AG20443 (cell line): ENCODE measurements at places on chromosomes 3 and 15.
A peak's percentile ranks its signal among the peaks of the same experiment; 100 is the strongest.

DNA sequence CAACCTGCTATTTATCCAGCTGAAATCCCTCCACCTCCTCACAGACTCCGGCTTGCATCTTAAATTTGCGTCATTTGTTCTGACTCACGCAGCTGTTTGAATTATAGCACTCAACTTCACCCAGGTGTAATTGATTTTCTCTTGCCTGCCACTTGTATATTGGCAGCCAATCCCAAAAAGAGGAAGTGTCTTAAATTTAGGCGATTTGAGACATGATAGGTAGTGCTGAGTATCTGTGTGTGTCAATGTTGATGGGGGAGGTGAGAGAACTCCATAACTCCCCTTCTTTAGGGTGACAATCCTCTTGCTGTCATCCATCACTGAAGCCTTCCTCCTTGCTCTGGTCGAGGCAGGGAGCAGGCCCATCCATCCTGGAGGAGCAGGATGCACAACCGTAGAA lies 77.2 kb upstream of the TPRG1 start:
- no peak for DNase-seq

- peak; percentile 61 for DNase-seq
Observed at GRCh38 chr3:124772081-124772831, 42.0 kb downstream of the UMPS start.

GRCh38 chr3:194798486-194798885 lies 112.8 kb downstream of the FAM43A start:
- no peak for DNase-seq

- no peak for DNase-seq
Observed at GRCh38 chr3:183281126-183281797, 28.2 kb downstream of the B3GNT5 start.

- DNase-seq = no peak
Observed at GRCh38 chr3:190444576-190445145, 5.0 kb downstream of the TMEM207 start.

DNA sequence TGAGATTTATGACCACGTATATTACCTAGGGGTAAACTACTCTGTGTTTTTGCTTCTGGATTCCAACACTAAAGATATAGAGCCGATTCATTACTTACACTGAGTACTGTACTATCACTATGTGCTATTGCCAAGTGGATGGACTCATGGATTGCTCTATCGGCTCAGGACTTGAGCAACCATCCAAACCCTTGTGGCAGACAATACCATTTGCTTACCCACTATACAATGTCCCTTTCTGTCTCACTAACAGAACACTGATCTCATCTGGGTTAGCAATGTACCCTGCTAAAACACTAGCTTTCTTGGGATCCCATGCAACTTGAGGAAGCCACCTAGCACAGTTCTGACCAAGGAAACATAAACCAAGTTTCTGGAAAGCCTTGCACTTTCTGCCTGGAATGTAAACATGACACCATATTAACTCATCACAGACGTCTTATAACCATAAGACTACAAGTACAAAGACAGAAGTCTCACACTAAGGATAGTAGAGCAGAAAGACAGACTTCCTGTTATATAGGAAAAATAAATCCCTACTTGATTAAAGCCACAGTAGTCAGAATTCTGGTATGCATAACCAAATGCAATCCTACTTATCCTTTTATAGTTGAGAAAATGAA lies 38.6 kb downstream of the HACD2 start:
- no peak for DNase-seq

DNA sequence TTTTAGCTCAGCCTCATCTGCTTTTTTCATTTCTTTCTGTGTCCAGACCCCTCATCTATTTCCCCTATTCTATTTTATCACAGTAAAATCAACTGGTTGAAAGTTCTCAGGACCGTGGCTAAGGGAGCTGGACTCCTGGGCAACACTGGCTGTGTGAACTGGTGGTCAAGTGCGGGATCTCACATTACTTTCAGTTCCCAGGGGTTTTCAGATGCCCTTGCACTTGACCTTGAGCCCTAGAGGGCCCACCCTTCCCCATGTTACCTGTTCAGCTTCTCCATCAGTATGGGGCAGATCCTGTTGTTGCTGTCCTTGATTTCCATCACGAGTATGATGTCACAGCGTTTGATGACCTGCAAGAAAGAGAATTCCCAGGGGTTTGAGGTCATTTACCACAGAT lies 2.8 kb downstream of the DNASE1L3 start:
- DNase-seq = no peak

DNA sequence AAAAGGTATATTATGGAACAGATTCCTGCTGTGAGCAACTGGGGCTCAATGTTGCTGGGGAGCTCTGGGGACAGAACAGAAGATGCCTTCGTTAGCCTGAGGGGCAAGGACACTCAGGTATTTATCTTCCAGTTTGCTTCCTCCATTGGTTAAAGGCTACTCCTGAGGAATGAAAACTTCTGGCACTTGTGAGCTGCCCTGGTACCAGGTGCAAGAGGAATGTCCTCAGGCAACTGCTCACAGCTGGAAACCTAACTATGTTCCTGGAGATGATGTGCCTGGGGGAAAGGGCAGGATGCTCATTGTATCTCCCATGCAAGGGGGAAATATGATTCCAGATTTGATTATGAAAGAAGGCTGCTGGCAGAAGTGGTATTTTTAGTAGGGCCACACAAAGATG lies 54.0 kb upstream of the BBX start:
- DNase-seq = no peak

DNA sequence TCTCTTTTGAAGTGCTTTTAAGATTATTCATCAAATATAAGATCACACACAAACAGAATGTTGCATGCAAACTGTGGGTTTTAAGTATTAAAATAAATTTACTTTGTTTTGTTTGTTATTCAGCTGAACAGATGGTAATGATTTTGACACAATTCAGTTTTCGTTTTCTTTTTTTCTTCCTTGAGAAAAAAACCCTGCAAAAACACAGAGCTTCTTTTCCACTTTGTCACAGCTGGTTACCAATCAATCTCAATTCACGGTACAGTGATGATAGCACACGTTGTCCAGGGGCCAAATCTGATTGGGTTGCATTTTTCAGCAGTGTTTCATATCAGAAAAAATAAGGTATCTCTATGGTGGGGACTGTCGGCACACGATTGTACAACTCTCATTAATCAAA lies 473.6 kb downstream of the ROBO2 start:
- DNase-seq = peak; percentile 17

- no peak for DNase-seq
Observed at GRCh38 chr15:97691799-97692198, 268.7 kb upstream of the ARRDC4 start.

GRCh38 chr3:20846066-20846465 lies 660.1 kb upstream of the SGO1 start:
- DNase-seq = no peak

- DNase-seq = no peak
Observed at GRCh38 chr15:22851513-22851912, 13.0 kb downstream of the NIPA2 start.

DNA sequence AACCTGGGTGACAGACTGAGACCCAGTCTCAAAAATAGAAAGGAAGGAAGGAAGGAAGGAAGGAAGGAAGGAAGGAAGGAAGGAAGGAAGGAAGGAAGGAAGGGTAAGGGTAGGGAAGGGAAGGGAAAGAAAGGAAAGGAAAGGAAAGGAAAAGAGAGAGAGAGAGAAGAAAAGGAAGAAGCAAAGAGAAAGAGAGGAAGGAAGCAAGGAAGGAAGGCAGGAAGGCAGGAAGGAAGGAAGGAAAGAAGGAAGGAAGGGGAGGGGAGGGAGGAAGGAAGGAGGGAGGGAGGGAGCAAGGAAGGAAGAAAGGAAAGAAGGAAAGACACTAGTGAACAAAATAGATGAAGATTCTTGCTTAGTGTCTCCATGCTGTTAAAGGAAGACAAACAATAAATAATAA lies 129.1 kb downstream of the SHQ1 start:
- no peak for DNase-seq

- DNase-seq = no peak
Observed at GRCh38 chr3:64509206-64509605, 178.6 kb downstream of the ADAMTS9 start.

GRCh38 chr3:72109327-72110259 lies 324.6 kb upstream of the PROK2 start:
- no peak for DNase-seq

- no peak for DNase-seq
Observed at GRCh38 chr3:190825386-190826016, 37.0 kb downstream of the GMNC start.

- no peak for DNase-seq
Observed at GRCh38 chr15:82021992-82022391, 23.8 kb downstream of the MEX3B start.

DNA sequence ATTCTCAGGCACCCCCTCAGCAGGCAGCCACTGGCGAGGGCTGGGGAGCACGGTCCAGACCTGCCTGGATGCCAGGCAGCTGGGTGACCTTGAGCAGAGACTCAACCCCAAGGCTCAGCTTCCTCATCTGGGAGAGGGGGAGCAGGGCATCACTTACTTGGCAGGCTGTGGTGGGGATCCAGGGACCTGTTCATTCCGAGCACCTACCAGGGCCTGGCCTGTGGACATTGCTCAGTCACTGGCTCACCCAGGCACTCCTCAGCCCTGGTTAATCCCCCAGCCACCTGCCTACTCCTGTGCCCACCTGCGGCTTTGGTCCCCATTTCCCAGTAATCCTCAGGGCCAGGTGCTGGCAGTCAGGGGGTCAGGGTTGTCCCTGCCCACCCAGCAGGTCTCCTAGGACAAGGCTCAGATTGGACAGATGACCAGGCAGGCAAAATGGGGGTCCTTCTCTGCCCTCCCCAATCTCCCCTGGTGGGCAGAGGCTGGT lies 9.3 kb upstream of the RPL29 start:
- no peak for DNase-seq

DNA sequence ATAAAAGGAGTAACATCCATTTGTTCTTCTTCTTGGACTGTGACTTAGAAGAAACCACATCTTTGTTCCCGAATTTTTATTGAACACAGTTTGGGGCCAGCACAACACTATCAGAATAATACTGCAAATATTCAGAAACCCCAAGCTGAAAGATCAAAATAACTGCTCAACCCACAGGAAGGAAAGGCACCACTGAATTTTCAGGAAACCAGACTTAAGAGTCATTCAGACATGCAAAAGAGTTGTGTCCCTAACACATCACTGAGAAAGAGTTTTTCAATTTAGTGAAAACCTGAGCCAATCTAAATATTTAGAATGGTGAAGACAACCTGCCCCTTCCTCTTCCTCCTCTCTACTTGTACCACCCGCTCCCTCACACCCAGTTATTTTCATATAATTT lies 295.0 kb upstream of the RORA start:
- DNase-seq = no peak

- no peak for DNase-seq
Observed at GRCh38 chr3:112046599-112046998, 12.1 kb downstream of the TMPRSS7 start.

- peak; percentile 33 for DNase-seq
Observed at GRCh38 chr3:112651516-112651915, 10.6 kb upstream of the CCDC80 start.

GRCh38 chr3:181311186-181311585 lies 321.6 kb upstream of the DNAJC19 start:
- DNase-seq = no peak

DNA sequence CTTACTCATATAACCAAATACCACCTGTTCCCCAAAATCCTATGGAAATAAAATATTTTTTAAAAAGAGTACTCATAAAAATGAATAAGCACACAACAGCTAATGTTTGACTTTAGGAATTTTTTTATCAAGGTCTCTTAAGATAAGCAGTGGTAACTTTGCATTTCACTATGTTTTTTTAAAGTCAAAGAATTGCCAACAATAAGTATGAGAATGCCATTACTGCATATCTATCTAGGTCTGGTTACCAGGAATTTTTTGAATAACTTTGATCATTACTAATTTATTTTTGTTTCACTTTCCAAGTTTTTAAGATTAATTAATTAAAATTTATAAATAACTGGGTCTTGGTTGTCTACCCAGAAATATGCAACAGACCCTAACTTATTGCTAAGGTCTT lies 41.5 kb downstream of the PLSCR4 start:
- DNase-seq = no peak
